ENCODE measurements at places on chromosomes 12 and 14.

GRCh38 chr14:87461704-87462103 is 531.3 kb downstream of the GALC start:
- DNase-seq, result no peak

DNA sequence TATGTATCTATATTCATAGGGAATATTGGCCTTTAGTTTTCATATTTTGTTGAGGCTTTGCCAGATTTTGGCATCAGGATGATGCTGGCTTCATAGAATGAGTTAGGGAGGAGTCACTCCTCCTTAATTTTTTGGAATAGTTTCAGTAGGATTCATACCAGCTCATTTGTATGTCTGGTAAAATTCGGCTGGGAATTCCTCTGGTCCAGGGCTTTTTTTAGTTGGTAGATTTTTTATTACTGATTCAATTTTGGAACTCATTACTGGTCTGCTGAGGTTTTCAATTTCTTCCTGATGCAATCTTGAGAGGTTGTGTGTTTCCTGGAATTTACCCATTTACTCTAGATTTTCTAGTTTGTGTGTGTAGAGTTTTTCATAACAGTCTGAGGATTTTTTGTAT is 175.2 kb downstream of the EPS8 start:
- no peak for DNase-seq

- DNase-seq, result no peak
Observed at GRCh38 chr12:108175310-108175709, 46.2 kb downstream of the WSCD2 start.

GRCh38 chr12:76871742-76872141 is 7.1 kb downstream of the CSRP2 start:
- DNase-seq, result no peak
